ENCODE measurements at places on chromosomes 2 and 18.

DNA sequence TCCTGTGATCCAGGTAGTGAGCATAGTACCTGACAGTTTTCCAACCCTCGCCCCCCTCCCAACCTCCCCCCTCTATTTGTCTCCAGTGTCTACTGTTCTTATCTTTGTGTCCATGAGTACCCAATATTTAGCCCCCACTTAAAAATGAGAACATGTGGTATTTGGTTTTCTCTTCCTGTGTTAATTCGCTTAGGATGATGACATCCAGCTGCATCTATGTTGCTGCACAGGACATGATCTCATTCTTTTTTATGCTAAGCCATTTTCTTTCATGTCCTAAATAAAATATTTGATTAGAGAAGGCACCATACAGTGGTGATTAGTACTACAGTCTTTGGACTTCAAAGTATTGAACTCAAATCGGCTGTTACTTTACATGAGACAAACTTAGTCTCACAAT lies 1087.9 kb downstream of the CBLN2 start:
- no peak for DNase-seq

GRCh38 chr2:236646441-236646840 lies 76.8 kb downstream of the ACKR3 start:
- no peak for DNase-seq

GRCh38 chr2:201859949-201860348 lies 53.6 kb downstream of the CDK15 start:
- no peak for DNase-seq

GRCh38 chr2:102342888-102343287 lies 12.7 kb upstream of the IL18R1 start:
- no peak for DNase-seq

- no peak for DNase-seq
These were observed 124.0 kb downstream of the GATA6 start for GRCh38 chr18:22293417-22293816.

GRCh38 chr2:31888550-31888949 lies 122.3 kb downstream of the MEMO1 start:
- DNase-seq, result no peak

DNA sequence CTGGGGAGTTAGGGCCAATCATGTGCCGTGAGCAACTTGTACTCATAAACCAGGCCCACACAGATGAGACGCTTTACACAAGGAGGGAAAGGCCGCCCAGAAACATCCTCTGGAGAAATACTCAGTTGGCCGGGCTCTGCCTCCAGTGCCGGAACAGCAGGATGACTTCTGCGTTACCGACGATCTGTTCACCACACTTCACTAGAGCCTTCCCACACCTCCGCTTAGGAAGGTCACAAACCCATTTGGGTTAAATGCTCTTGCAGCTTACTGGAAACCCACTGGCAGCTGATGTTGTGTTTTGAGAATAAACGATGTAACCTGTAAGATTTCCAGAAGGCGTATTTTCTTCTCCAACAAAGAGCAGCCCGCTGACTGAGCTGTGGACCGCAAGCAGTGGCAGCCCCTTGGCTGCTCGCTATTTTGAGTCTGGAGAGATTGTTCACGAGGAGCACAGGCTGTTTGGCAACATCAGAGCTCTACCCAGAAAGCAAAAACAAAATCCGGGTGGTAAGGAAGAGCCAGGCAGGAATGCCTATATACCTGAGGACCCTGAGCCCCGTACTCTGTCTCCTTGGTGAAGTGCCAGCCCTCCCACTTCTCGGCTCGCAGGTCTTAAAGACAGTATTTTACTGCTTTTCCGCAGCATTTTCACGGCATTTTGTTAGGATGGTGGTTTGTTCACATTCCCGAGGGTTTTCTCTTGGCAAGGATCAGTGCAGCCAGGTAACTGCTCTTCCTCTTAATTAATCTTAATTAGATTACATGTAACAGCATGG lies 44.0 kb downstream of the COLEC12 start:
- DNase-seq, result no peak

DNA sequence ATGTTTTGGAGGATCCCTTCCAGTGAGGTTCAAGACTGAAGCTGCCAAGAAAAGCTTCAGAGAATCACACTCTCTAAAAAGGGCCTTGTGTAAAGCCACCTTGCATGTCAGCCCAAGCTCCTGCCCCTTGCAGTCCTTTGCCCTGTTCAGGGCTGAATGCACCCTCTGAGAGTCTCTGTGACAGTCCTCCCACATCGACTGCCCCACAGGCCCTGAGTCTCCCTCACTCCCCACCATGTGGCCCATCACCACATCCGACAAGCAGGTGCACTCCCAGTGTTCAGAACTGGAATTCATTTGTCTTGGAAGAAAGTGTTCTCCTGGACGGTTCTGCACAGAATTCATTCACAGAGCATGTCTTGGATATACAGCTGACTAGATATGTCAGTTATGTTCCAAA lies 31.0 kb downstream of the BCL11A start:
- DNase-seq, result no peak

- DNase-seq, result no peak
These were observed 1.3 kb downstream of the NYAP2 start for GRCh38 chr2:225400546-225401400.

DNA sequence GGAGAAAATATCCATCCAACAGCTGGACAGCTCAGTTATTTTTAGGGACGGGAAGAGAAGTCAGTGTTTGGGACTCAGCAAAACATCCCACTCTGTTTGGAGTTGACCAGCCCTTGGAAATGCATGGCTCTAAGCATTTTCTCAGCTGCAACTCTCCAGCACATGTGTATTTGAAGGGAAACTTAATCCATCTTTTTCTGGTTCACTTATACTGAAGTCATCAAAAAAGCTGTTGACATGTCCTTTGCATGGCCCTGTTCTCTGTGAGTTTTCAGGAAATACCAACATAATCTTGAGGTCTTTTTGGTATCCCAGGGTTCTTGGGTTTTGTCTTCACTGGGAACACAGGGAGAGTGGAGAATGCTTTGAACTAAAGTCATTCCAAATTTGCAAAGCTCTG lies 91.9 kb upstream of the CELF4 start:
- DNase-seq, result no peak

- no peak for DNase-seq
These were observed 7.6 kb downstream of the WDFY1 start for GRCh38 chr2:223937535-223937934.

GRCh38 chr2:74093840-74094239 lies 53.9 kb downstream of the BOLA3 start:
- DNase-seq, result no peak

- no peak for DNase-seq
These were observed 326.4 kb downstream of the EIPR1 start for GRCh38 chr2:3051266-3051665.

DNA sequence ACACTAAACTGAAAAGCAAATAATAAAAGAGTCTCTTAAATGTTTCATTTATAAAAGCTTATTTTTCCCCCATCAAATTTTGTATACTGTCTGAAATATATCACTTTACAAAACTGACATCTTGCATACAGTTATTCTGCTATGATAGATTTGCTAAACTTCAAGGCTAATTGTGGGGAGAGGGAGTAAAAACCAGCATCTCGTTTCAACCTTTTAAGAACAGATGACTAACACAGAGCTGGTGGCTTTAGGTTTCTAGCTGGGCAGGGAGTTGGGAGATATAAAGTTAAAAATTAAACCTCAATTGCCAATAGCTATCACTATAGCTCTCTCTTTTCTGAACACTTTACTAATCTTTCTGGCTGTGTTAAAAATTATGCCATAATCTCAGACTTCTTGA lies 23.5 kb downstream of the C1D start:
- no peak for DNase-seq

DNA sequence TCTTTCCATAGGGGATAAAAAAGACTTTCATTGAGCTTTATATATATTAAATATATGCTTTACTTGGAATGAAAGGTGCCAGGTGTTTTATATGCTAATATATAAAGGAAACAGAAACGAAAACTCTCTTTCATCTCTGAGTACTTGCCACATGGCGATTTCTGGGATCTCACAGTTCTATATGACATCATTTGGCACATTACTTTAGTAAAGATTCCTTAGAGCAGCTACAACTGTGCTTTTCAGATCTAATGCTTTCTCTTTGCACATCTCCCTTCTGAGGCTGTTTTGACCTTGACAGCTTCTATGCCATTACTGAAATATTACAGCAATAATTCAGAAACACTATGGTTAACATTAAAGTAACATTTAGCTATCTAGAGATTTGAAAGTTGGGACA lies 1082.9 kb upstream of the CDH2 start:
- DNase-seq, result no peak

DNA sequence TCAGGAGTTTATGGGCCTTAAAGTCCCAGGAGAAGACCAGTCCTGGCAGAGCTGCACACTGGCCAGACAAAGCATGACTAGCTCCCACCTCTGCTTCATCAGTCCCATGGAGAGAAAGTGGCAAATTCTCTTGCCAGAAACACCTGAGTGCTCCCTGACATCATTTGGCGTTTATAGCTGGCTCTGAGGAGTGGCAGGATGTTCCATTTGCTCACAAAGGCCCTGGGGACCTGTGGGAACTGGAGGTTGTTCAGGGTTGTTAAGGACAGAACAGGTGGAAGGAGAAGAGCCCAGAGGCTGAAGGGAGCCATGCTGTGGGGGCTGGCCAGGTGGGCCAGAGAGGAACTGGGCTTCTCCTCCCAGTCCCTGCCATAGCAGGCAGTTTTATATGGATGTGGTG lies 56.1 kb downstream of the RPL37A start:
- no peak for DNase-seq

DNA sequence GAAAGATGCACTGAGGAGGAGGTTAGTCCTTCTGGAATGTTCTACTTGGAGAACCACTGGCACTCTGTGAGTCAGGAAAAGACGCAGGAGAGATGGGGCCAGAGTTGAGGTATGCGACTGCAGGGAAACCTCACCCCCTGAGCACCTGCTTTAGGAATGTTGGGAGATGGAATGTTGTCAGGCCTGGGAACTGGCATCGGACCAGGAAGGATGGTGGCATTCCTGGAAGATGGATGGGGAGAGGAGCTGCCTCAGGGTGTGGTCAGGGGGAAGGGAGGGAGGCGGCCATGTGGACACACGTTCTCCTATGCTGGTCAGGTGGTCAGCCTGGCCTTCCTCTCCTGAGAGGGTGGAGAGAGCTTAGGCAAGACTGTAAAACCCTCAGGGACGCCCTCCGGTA lies 146.3 kb downstream of the CELF4 start:
- DNase-seq, result peak; percentile 39

- no peak for DNase-seq
These were observed 219.7 kb upstream of the HS6ST1 start for GRCh38 chr2:128538396-128538795.

DNA sequence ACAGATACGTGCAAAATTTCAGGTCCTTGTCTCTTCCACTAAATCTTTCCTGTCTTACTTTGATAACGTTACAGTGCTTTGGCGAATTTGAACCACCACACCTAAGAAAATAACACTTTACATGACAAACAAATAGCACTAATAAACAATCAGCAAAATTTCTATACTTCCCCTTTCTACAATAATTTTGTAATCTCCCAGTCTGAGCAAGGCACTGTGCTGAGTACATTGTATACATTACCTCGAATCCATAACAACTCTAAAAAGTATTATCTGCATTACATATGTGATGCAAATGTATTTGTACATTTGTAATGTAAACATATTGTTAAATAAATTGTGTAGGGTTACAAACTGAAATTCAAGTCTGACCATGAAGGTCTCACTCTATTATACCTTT lies 49.9 kb downstream of the RTN4 start:
- DNase-seq, result no peak

DNA sequence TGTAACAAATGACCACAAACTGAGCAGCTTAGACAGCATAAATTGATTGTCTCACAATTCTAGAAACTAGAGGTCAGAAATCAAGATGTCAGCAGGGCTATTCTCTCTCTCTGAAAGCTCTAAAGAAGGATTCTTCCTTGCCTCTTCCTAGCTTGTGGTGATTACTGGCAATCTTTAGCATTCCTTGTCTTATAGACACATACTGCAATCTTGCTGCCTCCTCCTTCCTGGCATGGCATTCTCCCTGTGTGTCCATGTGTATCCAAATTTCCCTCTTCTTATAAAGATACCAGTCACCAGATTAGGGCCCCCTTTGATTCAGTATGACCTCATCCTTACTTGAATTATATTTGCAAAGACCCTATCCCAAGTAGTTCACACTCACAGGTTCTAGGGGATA lies 2.3 kb downstream of the ASB3 start:
- no peak for DNase-seq

DNA sequence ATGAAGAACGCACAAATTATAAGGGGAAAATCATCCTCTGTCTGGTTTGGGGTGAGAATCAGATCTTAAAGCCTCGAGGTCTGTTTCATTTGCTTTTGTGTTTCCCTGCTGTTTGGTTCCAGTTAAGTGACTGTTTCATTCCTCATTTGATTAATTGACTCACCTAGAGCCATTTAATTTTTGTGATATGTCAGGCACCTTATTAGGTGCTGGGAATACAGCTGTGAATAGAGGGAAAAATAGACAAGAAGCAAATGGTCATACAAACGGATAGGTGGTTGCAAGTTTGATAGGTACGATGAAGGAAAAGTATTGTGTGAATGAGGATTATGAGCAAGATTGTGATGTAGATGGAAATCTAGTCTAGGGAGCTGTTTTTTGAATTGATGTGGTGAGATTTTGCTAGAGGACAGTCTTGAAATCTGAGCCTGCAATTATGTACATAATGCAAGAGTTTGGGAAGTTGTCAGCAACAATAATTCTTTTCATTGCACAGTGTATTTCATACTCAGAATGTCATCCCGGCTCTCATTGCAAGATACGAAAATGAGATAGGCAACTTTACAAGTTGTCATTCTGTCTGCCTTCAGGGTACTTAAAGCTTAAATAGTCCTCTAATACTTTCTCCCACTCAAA lies 2.2 kb downstream of the ACSL3 start:
- no peak for DNase-seq

DNA sequence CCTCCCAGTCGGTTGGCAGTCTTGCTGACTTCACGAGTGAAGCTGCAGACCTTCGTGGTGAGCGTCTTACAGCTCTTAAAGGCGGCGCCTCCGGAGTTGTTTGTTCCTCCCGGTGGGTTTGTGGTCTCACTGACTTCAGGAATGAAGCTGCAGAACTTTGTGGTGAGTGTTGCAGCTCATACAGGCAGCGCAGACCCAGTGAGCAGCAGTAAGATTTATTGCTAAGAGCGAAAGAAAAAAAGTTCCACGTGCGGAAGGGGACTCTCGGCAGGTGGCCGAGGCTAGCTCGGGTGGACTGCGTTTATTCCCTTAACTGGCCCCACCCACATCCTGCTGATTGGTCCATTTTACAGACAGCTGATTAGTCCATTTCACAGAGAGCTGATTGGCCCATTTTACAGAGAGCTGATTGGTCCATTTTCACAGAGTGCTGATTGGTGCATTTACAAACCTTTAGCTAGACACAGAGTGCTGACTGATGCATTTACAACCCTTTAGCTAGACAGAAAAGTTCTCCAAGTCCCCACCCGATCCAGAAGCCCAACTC lies 240.3 kb downstream of the LRATD1 start:
- no peak for DNase-seq
